ENCODE measurements at places on chromosomes 2 and 18. TPM values are rescaled to one million over a fixed set of nuclear protein-coding genes. Genes with fewer than 3 reads are reported as not detected.

The NAT8 gene
- not detected for total RNA-seq

The POTEI gene
- total RNA-seq = not detected

The SERPINB10 gene
- total RNA-seq = 1.4 TPM

The TUBB8B gene
- total RNA-seq = not detected

The GALR1 gene
- not detected for total RNA-seq

The ATOH8 gene
- 12.1 TPM for total RNA-seq

The IL36B gene
- not detected for total RNA-seq

DNA sequence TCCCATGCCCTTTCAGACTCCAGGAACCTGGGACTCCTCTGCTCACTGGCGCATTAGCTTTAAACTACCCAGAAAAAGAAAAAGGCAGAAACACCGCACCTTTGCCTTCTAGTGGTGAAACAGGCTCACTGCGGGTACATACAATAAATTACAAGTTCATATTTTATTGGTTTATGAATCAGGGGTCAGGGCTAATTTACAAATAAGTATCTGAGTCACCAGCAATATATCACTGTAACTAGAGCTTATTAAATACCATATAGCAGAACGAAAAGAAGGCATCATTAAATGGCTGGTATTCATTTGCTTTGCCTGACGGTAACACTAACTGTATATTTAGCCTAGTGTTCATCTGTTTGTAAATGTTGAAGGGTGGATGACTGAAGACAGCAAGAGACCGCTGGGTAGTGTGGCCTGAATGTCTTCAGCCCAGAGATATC, 26.9 kb upstream of the DTNB start:
- DNase-seq = no peak

GRCh38 chr18:27493182-27493581, 308.1 kb upstream of the CHST9 start:
- no peak for DNase-seq

DNA sequence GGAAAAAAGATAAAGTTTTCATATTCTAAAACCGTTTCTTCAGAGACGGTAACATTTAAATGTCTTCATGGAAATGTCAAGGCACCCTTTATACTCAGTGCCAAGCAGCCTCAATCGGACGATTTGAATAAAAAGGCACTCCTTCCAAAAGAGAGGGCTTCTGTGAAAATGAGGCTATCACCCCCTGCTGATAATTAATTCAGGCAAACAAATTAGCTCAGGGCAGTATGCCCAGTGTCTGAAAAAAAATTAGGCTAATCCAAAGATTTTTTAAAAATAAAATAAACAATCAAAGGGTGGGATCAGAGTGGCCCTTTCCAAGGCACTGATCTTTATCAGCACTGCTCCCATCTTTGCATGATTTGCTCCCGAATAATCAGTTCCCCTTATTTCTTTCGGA, 151.0 kb upstream of the PID1 start:
- DNase-seq = no peak

GRCh38 chr18:3584897-3585460, 135.0 kb downstream of the TGIF1 start:
- no peak for DNase-seq

DNA sequence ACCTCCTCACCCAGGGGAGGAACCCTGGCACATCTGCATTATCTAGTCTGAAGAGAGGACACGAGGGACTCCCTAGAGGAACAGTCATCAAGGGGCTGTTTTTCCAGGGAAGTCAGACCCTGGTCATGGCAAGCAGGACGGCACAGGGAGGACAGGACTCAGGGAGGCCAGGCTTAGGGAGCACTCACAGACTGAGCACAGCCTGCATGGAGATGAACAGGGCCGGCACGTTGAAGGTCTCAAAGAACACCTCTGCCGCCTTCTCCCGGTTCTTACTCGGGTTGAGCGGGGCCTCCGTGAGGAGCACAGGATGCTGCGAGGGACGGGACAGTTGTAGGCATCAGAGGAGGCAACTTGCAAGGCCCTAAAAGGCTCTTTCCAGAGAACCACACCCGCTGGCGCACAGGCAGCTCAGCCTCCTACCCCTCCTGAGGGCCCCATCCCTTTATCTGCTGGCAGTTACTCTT, 5.1 kb downstream of the ACTR1B start:
- no peak for DNase-seq

GRCh38 chr2:224073676-224074075, 34.6 kb upstream of the SERPINE2 start:
- no peak for DNase-seq

- DNase-seq = no peak
Observed at GRCh38 chr18:55695091-55695490, 107.1 kb upstream of the TCF4 start.

- no peak for DNase-seq
Observed at GRCh38 chr18:68219872-68220271, 495.0 kb downstream of the TMX3 start.

- DNase-seq = no peak
Observed at GRCh38 chr2:241094172-241094571, 7.9 kb downstream of the MTERF4 start.

GRCh38 chr2:6353669-6354068, 512.0 kb downstream of the CMPK2 start:
- DNase-seq = no peak

DNA sequence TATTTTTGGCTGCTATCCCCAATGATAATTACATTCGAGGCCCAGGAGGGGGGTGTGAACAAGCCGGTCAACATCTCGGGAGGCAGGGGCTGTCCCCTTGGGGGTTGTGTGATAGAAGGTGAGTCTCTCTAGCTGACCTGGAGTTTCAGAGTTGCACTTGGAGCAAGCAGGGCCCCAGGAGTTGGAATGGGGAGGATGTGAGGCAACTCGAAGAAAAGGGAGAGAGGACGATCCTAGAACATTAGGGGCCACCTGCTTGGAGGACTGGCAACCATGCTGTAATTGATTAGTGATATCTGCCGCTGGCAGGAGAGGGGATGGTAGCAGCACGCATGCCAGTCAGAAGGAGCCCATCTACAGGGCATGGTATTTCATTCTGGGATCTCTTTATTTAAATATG, 122.6 kb downstream of the CTIF start:
- no peak for DNase-seq

GRCh38 chr2:236169741-236170589, 1.8 kb upstream of the GBX2 start:
- DNase-seq = no peak
